ENCODE measurements at places on chromosomes 7 and 10.
A peak's percentile ranks its signal among the peaks of the same experiment; 100 is the strongest.

DNA sequence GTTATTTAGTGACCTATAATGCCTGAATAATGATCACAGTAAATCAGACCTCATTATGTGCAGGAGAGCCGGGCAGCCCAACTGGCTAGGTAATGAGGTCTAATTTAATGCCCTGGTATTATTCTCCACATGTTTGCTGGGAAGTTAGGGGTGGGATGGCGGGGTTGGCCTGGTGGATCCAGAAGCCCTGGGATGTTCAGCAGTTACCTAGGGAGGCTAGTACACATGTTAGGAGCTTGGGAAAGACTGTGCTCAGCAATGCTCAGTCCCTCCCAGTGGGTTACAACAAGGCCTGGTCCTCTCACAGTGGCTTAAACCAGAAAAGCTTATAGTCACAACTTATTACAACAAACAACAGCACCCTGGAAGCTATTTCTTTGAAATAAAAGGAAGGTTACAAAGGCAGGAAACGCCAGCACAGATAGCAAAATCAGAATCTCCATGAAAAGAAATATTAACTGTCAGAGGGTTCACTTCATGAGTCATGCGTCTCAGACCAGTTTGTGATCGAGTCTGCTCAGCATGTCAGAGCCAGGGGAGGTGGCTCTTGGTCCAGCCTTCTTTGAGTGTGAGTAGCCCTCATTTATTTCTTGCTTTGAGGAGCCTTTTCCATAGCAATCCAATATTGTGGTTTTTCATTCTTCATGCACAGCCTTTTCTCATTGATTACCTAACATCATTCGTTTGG is 418.6 kb upstream of the NPVF start:
- DNase-seq, result no peak

GRCh38 chr7:115033917-115034459 is 112.1 kb downstream of the MDFIC start:
- DNase-seq, result no peak

DNA sequence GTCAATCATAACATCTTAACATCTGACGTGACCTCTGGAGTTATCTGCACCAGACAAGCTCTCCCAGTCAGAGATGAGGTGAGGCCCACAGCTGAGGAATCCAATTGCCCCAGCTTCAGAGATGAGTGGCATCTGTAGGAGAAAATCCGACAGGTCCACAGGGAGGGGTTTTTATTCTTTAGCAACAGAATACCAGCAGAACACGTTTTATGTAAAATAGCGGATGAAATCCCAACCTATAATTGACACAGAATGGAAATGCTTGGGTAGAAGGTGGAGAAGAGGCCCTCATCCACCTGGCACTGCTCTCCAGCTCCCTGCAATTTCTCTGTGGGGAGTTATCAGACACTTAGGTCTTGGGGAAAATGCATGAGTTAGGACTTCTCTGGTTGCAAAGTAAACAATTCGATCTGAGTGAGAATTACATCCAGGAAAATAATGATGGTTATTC is 144.2 kb upstream of the NRP1 start:
- DNase-seq, result no peak

DNA sequence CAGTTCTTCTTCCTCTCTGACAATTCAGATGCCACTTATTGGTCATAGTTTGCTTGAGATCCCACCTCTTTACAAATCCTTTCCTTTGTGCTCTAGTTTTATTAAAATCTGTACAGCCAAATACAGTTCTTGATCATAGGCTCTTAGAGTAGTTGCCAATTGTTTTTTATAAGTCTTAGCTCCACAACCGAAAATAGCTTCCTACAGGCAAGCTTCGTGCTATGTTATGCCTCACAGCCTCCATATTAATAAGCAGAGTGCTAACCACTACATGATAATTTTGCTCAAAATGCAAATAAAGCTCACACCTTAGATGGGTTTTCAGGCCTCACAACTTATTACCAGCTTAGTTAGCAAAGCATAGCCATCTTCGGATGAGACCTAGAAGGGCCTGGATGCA is 688.9 kb downstream of the MAGI2 start:
- no peak for DNase-seq

GRCh38 chr7:120981888-120982615 is 6.5 kb upstream of the CPED1 start:
- DNase-seq, result no peak

- no peak for DNase-seq
Observed at GRCh38 chr7:155285833-155286232, 11.8 kb upstream of the INSIG1 start.

DNA sequence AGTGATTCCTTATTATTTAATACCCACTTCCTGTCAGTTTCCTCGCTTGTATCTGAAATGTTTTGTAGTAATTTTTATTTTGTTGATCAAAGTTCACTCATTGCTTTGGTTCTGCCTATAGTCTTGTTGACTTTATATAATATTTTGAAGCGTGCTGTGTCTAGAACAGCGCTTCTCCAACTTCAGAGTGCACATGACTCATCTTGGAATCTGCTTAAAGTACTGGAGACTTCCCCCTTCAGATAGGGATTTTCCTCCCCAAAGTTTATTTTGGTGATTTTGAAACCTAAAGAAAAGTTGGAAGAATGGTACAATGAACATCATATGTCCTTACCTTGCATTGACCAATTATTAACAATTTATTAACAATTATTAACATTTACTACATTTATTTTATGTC is 5.8 kb downstream of the COMTD1 start:
- DNase-seq, result no peak

DNA sequence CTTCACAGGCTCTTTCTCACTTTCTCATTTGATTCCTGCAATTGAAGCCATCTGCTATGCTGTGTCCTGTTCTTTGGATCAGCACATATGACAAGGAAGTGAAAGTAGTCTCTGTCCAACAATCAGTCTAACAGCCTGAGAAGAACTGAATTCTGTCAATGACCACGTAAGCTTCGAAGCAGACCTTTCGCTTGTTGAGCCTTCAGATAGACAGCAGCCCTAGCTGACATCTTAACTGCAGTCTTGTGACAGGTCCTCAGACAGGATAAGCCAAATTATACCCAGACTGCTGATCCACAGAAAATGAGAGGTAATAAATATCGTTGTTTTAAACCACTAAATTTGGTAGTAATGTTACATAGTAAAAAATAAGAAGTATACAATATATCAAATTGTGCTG is 691.0 kb upstream of the LRRTM3 start:
- no peak for DNase-seq

DNA sequence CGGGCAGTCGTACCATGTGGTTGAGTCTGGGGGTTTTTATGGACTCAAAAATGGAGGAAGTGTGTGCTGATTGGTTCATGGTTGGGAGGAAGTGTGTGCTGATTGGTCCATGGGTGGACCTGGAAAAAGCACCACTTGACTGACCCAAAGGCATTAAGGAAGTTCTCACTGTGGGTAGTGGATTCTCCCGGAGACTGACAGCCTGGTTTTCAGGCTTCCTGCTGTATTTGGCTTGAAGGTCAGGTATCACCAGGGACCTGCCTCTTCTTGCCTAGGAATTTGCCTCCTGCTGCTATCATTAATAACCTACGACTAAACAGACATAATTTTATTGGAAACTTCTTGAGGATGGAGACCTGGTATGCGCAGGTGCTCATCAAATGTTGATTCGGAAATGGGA is 268.8 kb upstream of the LRGUK start:
- DNase-seq, result no peak

- no peak for DNase-seq
Observed at GRCh38 chr7:142774826-142775225, 4.1 kb downstream of the PRSS2 start.

- DNase-seq, result peak; percentile 54
Observed at GRCh38 chr7:101238226-101239182, 902 bp upstream of the CLDN15 start.

GRCh38 chr7:4841007-4841784 is 20.6 kb downstream of the PAPOLB start:
- peak; percentile 43 for DNase-seq

GRCh38 chr10:6542999-6543430 is 37.1 kb downstream of the PRKCQ start:
- no peak for DNase-seq

DNA sequence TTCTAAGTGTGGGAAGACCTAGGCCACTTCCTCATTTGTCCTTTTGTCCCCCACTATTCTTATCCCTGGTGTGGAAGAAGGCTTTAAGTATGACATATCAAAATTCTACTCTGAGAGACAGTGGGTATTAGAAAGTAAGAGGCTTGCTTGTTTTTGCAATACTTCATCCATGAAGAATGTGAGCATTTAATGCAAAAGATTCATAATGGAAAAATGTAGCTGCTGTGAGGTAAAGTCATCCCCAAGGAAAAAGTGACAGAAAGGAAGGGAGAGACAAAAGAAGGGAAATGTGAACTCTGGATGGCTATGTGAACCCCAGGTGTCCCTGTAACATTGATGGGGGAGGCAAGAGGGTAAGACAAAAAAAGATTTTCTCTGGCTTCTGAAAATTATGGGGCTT is 607.5 kb downstream of the SORCS1 start:
- DNase-seq, result no peak

- DNase-seq, result no peak
Observed at GRCh38 chr7:135224027-135224426, 9.6 kb upstream of the STRA8 start.

DNA sequence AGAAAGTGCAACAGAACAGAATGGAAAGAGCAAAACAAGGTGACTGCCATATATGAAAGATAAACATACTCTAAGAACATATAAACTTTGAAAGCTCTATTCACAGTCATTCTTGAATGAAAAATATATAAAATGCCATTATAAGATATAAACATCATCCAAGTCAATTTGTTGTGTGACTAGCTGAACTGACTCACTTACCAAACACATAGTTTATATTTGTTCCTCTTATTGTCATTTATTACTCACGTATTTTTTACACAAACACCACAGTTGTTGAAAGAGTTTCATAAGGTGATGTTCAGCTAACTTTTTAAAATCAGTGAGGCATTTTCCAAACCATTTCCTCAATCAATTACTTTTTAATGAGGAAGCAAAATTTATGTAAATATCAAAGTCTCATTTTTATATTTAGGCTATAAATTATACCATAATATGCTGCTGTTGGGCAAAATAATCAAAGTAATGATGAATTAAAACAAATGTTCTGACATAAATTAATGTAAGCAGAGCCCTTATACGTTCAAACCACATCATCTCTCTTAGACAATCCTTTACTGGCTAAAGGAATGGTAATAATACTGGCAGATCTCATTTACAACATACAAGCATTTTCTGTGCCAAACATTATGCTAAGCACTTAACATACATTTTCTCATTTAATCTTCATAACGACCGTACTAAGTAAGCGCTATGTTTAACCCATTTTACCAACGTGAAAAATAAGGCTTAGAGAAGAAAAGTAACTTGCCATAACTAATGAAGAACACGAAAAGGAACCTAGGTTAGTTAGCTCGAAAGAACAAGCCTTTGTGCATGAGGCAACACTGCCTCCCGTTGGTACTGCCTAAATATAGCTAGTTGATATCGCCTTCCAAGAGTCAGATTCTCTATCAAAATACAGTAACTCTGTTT is 7.3 kb downstream of the LRRN3 start:
- no peak for DNase-seq

GRCh38 chr10:61125560-61126170 is 181.7 kb upstream of the RHOBTB1 start:
- no peak for DNase-seq

- no peak for DNase-seq
Observed at GRCh38 chr10:3407208-3407607, 234.6 kb upstream of the PITRM1 start.

DNA sequence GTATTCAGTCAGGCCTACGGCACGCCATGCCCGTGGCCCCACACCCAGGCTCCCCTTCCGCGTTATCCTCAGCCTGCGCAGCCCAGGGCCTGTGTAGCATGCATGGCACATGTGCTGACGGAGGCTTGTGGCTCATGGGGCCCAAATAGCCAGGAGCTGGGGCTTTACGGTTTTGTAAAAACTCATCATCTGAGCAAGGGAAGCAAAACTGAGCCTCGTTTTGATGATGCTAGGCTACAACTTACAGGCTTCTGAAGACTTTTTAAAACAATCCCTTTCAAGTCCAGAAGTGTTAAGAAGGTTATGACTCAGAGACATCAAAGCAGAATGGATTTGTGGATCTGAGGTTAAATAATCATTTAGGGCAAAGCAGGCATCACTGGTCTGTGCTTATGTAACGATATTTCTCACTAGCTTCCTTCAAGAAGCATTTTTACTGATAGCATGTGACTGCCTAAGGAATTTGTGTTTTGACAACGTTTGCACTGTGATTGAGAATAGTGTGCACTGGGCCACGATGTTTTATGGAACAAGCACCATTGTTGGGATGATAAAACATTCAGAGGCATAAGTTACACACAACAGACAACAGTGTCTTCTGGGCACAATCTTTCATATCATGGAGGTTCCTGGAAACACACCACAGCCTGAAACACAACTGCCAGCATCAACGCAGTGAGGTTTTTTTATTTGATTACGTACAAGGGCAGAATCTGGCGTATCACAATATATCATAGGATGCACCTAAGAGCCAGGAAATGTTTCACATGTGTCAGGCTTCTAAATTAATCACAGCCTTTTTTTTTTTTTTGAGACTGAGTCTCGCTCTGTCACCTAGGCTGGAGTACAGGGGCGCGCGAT is 274.3 kb downstream of the CCDC3 start:
- DNase-seq, result no peak

GRCh38 chr10:19862811-19863515 is 46.7 kb downstream of the PLXDC2 start:
- DNase-seq, result no peak

DNA sequence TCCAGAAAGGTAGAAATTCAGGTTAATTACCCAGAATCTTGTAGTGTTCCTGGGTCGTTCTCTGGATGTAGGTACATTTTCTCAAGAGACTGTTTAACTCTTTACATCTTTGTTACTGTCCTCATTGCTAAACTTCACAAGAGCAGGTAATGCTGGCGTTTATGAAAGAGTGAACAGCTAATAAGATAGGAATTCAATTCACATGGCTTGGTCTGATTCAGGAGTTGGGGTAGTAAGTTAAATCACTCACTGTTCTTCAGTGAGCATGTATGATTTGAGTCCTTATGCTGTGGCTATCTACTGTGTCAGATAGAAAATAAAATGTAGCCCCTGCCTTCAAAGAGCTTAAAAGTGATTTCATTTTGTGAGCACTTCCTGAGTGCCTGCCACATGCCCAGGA is 480.0 kb downstream of the LRMDA start:
- no peak for DNase-seq

DNA sequence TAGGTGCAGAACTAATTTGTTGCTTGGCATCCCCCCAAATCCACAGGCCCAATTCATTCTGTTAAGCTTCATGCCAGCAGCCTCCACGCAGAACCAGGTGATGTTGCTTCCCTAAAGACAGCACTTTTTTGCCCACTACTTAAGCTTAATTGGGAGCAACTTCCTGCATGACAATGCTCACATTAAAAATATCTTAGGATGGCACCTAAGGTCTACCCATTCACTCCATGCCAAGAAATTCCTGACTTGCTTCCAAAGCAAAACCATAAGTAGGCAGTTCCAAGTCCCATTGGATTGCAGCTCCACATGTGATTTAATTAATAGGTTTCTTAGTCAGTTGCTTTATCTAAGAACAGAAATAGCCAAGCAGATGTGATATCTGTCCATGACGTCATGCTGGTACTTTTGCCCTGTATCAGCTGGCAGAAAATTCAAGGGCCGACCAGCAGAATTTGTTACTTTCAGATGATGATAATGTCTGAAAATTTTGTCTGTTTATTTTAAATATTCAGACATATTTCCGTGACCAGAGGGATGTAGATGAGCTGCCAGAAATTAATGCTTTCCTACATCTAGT is 325.5 kb downstream of the LHFPL3 start:
- no peak for DNase-seq
